Psoas muscle (tissue), 8 donors: ENCODE measurements at places on chromosomes 7 and 10. TPM values are rescaled to one million over a fixed set of nuclear protein-coding genes. Genes with fewer than 3 reads are reported as not detected.

SPAG6 gene
- total RNA-seq, result not detected

PTPN20 gene
- 5.9 TPM for total RNA-seq

PVRIG gene
- total RNA-seq, result not detected

FLNC gene
- total RNA-seq, result 4,146 TPM

STAG3 gene
- total RNA-seq, result 0.50 TPM
